Activated T-cell treated with anti-CD3 and anti-CD28 coated beads, Interleukin-2, amount 50 U/mL, for 1 hour (primary cell): ENCODE measurements at places on chromosomes 2 and 18.
A peak's percentile ranks its signal among the peaks of the same experiment; 100 is the strongest.

- no peak for DNase-seq
Observed at GRCh38 chr18:76386886-76387285, 108.2 kb downstream of the ZNF516 start.

- DNase-seq, result no peak
Observed at GRCh38 chr18:75247611-75248421, 37.2 kb downstream of the TSHZ1 start.

- DNase-seq, result no peak
Observed at GRCh38 chr2:71223767-71224333, 3.1 kb downstream of the PAIP2B start.

GRCh38 chr2:44351088-44351487 lies 10.2 kb downstream of the PREPL start:
- DNase-seq, result no peak

DNA sequence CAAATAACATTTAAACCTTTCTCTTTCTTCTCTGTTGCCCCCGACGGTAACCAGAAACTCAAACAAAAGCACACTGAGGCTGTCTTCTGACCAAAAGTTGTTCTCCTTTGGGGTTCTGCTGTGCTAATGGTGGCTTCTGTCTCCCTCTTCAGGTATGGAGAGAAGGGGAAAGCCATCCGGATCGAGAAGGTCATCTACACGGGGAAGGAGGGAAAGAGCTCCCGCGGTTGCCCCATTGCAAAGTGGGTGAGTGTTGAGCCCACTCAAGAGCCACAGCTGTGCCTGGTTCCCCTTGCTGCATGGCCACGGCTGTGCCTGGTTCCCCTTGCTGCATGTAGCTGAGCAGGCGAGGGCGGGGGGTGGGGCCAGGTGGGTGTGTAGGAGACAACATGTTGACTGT lies 67.4 kb downstream of the BOLA3 start:
- no peak for DNase-seq

DNA sequence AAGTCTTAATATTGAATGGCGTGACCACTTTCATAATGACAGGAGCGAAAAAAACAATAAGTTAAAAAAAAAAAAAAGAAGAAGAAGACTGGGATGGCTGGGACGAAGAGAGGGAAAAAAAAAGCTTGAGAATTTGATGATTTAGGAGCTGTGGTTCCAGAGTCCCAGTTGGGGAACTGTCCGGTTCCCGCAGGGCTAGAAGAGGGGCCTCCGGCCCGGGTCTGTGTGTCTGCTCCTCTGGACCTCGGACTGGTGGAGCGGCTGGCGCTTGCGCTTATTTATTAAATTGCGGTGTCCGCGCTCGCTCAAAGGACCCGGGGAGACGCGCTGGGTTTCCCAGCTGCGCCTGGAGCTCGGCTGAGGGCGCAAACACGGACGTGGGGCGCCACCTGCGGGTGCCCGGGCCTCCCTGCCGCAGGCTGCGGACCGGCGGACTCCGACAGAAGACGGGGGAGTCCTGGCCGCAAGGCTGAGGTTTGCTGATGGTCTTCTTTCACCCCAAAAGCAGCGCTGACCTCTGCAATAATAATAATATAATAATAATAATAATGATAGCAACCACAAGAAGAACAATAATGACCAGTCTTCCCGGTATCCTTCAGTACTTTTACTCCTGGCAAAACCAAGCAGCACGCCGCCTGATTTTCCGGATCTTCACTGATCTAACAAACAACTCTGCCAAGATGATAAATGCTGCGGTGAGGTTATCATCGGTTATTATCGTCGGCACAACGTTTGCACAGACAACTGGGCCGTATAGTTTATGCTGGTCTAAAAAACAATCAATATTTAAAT lies at the start of gene CBLN2:
TSS of gene CBLN2 (minus strand) at position 251 of the 795 bp plus-strand sequence. CDS start 2,182 bp downstream, outside the sequence.
- no peak for DNase-seq

- no peak for DNase-seq
Observed at GRCh38 chr2:196783431-196784094, 15.9 kb downstream of the GTF3C3 start.

- DNase-seq, result peak; percentile 33
Observed at GRCh38 chr2:172096626-172097547, 5.8 kb downstream of the DLX2 start.

DNA sequence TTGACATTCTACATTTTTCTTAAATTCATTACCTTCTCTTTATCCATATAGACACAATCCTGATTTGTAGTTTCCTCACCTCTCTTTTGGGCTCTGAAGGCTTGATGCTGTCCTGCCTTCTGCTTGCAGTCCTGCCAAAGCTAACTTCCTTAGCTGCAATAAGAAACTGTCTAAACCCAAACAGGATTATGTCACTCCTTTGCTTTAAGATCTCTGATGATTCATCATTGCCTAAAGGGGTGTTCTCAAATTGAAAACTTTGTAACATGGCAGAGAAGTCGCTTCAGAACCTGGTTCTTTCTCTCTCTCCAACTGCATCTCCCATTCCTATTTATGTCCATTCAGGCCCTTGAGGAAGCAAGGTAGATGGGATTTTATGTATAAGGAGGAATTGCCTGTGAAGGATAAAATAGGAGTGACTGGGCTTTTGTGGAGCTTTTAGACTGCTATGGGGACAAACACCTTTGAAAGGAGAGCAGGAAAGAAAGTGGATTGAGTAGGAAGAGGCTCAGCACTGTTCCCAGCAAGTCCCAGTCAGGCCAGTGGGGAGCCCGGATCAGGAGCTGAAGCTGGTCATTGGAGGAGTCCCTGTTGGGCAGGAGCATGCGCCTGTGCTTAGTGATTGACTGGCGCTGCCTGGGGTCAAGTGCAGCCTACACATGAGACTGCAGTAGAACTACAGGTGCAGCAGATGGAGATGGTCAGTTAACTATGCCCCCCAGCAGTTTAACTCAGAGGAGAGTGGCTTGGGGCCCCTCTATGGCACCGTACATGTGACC lies 390.6 kb downstream of the CTNNA2 start:
- no peak for DNase-seq
